Memory B cell (primary cell): ENCODE measurements at places on chromosomes 2 and 18.

DNA sequence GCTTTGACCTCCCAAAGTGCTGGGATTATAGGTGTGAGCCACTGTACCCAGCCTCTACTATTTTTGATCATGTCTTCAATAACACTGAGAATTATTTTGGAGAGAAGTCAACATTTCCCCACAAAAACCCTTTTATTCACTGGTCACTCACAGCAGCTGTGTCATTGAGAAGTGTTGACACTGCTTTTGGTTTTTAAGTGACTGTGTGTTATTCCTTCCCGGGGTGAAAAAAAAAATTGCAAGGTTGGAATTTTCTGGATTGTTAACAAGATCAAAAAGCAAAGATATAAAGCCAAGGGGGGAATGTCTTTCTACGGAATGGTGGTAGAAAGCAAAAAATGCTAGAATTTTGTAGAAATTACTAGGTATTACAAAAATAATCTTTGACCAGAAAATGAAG is 61.5 kb downstream of the TANC1 start:
- DNase-seq = no peak

GRCh38 chr2:216553093-216553478 is 54.4 kb downstream of the RPL37A start:
- DNase-seq = no peak

DNA sequence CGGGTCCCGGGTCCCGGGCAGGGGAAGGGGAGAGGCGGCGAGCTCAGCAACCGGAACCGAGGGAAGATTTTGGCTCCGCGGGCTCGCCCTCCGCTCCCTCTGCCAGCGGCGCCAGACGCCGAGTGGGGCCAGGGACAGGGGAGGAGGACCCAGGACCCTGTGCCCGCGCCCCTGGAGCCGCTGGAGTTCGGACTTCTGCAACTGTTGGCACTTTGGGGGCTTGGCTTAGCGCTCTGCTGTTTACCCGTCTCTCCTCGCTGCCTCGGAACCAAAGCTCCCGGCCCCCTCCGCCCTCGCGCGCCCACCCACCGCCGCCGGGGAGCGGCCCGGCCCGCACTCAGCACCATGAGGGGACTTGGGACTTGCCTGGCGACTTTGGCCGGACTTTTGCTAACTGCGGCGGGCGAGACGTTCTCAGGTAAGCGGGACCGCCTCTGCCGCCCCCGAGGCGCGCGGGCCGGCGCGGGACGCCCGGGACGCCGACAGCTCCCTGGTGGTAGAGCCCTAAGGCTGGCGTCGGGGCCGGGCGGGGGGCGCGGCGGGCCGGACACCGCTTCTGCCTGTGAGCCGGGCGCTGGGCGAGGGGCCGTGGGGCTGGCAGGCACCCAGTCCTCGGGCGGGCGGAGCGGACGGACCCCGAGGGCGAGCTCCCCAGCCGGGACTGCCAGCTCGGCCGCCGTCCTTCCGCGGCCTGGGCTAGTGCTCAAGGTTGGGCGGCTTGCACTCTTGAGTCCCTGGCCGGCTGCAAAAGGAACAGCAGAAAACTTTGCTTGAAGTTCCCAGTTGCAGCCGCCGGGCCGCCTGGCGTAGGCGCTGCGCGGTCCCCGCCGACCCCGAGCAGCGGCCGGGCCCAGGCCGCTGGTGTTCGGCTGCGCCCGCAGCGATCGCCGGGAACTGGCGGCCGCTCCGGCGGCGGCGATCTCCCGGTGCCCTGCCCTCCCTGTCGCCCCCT is 634 bp downstream of the PTPRM start:
- no peak for DNase-seq

DNA sequence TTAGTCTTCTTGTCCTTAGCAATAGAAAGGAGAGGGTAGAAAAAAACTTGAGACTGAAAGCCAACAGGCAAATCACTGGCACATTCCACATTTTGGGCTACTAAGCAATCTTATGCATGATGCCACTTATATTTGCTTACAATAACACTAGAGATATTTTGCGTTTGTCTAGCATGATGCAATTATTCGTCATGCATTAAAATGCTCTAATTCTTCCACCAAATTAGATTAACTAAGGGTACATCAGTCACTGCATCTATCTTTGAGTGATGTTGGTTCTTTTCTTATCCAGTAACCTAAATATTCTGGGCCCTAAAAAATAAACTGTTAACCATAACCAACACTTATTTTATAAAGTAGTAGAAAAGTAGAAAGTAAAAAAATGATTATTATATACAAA is 1311.7 kb upstream of the CDH2 start:
- DNase-seq = no peak

DNA sequence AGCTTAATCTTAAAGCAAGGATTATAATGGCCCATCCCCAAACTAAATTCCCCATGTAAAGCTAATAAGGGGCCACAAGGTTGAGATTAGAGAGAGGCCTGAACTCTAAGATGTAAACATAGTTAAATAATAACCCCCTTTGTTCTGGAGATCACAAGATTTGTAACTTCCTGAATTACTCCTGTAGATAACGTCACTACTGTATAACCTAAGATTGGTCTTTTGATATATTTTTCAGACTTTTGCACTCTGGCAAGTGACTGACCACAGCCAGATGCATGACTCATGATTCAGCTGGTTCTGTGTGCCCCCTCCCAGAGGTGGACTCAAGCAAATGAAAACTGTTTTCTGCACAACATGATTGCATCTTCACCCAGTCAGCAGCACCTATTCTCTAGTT is 686.0 kb upstream of the DDX18 start:
- DNase-seq = no peak

DNA sequence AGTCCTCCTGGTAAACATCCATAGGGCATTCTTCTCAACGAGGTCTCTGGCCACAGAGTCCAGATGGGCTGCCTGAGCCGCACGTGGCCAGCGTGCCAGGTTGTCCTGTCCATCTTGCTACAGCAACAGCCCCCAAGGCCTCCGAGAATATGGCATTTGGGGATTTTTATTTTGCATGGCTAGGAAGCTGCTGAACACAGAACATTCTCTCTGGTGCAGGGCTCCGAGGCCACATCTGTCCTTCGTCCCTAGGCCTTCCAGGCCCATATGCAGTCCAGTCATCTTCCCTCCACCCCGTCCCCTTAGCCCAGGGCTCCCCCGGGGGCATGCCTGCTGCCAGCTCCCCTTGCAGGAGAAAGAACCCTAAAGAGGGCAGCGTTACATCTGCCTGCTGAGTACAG is 2.3 kb downstream of the HDAC4 start:
- DNase-seq = no peak

- DNase-seq = no peak
Measured at GRCh38 chr18:48775372-48776155, 175.2 kb downstream of the SMAD7 start.

- no peak for DNase-seq
Measured at GRCh38 chr2:58870704-58871103, 629.6 kb upstream of the FANCL start.

GRCh38 chr2:236160366-236161081 is 7.7 kb downstream of the GBX2 start:
- no peak for DNase-seq

DNA sequence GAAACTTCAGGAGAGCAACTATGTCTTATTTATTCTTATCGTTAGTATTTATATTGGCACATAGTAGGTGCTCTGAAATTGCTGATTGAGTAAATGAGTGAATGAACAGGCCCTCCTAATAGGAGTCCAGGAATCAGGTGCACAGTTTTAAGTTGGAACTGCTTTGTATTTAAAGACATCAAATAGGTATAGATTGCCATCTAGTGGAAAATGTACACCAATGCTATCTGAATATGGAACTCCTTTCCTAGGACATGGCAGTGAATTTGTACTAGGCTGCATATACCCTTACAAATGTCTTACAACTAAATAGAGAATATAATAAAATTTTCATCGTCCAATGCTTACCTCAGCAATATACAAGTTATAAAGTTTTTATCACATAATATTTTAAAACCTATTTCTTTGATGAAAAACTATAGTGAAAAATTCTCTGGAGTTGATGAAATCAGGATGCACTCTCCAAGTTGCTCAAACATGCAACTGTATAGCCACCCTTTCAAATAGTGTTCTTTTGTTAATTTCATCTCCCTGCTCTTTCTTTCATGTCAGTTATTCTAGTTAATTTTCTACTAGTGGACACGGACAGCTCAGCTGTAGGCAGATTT is 318.9 kb upstream of the SYT4 start:
- DNase-seq = no peak

DNA sequence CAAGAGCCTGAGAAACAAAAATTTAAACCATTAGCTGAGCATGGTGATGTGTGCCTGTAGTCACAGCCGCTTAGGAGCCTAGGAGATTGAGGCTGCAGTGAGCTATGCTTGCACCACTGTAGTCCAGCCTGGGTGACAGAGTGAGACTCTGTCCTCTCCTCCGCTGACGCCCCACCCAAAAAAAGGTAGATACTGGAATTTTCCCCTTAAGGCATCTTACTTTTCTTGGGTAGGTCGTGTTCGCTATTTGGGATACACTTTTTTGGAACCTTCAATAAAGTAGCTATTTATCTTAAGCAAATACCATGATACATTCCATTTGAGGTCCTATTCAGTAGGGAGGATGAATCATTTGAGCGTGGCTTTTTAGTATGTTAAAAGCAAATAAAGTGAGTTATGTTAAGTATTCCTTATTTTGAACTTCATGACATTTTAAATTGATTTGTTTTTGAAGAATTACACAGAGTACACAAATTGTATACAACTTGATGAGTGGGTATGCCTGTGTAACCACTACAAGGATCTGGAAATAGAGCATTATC is 38.7 kb downstream of the RALBP1 start:
- no peak for DNase-seq

GRCh38 chr2:77325395-77325794 is 196.8 kb downstream of the LRRTM4 start:
- DNase-seq = no peak

DNA sequence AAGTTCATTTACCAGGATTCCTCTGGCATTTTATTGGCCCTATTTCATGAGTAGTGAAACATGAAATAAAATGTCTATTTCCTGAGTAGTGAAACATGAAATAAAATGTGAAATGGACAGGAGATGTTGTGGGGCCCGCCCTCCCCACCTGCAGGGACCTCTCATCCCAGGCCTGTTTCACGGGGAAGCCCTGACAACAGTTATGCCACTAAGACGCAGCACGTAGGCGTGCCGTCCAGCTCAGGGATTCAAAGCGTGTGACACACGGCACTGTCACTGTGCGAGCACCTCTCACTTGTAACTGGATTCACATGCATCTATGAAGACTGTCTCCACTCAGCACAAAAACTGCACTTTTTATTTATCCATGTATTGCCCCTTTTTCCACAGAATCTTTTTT is 83.4 kb upstream of the SNTG2 start:
- DNase-seq = no peak

DNA sequence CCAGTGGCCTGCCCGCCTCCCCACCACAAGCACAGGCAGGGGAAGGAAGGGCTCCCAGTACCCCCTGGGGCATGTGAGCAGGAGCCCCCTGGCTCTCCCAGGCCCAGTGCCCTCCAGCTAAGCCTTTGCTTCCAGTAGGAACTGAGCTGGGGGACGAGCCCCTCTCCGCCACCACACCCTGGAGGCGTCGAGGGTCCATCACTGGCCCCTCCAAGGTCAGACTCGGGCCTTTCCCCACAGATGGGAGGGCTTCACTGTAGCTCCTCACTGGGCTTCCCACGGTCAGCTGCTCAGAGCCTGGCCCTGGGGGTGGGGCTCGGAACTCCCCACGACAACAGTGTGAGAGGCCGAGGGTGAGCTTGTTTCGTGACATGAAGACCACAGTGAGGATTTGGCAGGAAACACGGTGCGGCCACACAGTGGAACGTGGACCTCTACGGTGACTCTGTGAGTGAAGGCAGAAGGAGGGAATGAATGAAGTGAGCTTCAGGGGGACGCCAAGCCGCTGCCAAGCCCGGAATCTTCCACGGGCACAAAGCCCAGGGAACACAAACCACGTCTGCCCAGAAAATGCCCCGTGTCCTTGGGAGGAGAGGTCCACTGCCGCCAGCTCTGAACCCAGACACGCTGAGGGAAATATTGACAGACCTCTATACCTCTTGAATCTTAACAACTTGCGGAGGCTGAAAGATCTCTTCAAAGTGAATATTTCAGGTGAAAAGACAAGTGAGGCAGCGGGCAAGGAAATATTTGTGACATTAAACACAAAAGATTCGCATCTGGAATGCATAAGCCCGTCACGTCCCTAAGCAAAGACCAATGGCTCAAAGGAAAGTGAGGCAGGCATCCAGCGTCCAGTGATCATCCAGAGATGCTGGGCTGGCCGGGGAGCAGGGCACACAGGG is 144.8 kb upstream of the GPC1 start:
- DNase-seq = no peak

DNA sequence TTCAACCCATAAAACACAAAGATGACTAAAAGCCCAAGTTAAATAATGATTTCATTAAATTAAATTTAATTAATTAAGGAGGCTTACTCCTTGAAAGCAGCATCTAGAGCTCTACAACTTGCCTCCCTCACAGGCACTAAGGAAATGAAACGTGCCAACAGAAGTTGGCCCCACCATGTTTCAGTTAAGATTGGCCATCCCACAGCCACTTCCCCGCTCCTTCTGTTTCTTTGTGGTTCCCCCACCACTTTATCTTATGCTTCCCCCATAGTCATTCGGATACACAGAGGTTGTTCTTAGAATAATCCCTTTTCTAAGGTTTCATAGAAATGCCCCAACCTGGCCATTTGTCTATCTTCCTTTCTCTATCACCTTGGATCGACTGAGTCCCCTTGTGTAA is 101.6 kb upstream of the RIOK3 start:
- DNase-seq = no peak

DNA sequence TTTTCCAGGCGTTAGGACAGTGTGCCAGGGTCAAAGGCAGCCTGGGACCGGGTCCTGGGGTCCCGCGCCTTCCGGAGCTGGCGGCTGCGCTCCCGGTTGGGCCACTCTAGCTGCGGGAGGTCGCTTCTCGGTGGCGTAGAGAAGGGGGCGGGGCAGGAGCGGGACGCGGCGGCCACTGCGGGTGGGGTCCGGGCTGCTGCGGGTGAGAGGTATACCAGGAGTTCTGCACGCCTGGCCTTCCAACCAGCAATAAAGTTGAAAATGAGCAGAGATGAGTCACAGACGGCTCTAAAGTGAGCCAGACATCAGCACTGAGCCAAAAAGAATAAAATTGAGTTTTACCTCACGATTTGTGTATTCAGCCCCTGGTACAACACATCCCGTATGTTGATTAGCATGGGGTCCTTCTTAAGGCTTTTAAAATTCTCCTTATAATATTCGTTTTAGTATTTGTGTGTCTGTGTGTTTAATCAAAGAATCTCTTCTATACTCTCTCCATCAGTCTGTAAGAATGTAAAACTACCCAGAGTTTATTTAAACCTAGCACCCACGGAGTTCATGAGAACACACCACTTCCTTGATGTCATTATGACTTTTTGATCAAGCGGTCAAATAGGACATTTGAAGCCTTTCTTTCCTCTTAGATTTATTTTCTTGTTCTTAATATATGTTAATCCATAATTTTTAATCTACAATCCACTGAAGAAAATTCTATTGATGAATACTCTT is at the start of gene C1GALT1C1L:
Gene C1GALT1C1L, minus strand, starts transcription at position 108 of the 729 bp plus-strand sequence. Its CDS starts 107 bp downstream, at position 1.
- no peak for DNase-seq

GRCh38 chr2:189854187-189854586 is 69.9 kb downstream of the PMS1 start:
- no peak for DNase-seq

GRCh38 chr2:47727956-47728355 is 55.0 kb upstream of the MSH6 start:
- no peak for DNase-seq
